NCI-H1092 (cell line): ENCODE measurements at places on chromosomes 3 and 15.

- DNase-seq: no peak
Measured at GRCh38 chr3:70431911-70432310, 119.5 kb upstream of the MDFIC2 start.

DNA sequence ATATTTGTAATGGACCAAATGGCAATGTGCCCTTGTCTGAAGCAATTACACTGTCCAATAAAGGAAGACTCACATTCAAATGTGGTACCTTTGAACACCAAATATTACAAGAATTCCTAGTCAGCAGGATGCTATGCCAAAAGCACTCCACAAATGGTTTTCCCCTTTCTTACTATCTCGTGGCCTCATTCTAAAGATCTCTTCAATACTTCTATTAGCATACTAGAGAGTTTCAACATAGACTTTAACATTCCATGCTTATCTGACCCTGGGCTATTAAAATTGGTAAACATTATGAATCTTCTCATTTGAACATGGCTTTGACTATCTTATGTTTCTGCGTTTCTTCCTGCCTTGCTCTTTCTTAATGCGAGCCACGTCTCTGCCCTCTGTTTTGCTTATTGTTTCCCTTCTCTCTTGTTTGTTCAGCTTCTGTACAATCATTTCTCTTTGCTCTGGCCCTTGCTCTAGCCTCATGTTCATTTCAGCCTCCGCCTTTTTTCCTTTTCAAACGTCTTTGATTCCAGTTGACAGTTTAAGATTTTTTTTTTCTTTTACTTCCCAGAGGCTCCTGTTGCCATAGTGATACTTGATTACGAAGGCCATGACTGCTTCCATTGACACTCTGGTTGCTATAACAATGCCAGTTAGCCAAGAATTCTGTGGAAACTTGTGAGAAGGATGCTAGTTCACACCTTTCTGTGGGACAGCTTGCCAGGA lies 49.5 kb upstream of the SLC9A9 start:
- no peak for DNase-seq

DNA sequence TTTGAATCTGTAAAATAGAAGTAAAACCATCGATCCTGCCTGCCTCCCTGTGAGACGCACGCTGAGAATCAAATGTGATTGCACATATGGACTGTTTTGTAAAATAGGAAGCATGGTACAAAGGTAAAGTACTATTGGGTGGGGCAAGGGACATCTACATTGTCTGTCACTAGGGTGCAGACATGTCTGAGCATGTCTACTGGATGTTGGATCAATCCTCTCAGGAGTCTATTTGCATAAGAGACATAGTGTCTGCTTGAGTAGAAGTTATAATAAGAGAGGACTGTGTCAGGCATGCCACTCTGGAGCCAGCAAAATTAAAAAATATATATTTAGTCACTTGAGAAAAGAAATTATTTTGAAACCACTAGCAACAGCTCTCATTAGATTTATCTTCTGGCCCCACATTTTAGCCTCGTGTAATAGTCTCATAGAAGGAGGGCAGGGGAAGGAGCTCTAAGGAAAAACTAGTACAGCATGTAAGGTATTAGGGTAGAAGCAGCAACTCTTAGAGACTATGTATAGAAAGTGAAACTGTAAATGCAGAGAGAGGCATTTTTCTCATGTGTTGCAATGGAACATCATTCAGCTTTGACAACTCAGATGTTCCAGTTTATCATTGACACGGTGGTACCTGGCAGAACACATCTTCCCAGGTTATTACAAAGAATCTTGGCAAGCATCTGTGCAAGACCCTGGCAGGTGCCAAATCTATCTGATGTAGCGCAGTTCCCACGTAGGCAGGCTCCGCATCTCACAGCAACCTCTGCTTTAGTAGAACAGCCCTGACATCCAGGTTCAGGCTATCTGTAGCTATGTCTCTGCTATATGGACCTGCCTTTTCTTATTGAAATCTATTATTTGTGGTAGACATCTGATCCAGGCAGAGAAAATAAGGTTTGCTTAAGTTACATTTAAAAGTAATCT lies 85.2 kb upstream of the CHL1 start:
- no peak for DNase-seq

- DNase-seq: no peak
Measured at GRCh38 chr3:117444175-117444574, 734.6 kb downstream of the TUSC7 start.

GRCh38 chr3:111577798-111578685 lies 17.1 kb downstream of the ZBED2 start:
- DNase-seq: no peak

- no peak for DNase-seq
Measured at GRCh38 chr15:31148297-31149087, 47.0 kb upstream of the TRPM1 start.

DNA sequence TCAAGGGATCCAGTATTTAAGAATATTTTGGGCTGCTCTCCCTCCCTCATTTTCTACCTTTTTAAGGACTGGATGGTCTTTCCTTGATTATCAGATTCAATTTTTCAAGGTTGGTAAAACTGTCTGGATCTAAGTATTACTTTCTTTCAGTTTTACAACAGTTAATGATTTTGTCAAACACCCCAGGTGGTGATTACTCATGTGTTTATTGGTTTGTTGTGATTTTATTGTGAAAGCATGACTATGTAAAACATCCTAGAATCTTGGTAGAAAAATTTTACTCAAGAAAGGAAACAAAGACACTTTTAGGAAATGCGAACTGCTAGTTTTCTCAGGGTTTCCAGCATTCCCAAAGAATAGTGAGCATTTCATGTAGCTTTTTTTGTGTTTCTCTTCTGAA lies 7.3 kb downstream of the GTF2E1 start:
- no peak for DNase-seq

DNA sequence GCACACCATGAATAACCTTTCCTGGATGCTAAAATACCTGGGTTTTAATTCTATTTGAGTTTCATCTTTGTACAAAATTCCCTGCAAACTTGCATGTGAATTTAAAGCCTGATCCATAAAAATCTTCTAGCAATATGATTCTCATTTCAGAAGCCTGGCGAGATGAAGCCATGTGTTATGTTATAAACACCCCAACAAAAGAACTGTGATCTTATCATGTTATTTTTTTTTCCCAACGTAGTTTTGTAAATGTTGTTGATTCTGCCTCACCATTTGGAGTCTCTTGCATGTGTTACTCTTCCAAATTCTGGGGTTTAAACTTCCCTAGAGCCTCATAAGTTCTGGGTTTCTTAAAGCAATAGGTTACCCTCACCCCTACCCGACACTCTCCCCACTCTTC lies 428.1 kb upstream of the DPH6 start:
- DNase-seq: no peak

DNA sequence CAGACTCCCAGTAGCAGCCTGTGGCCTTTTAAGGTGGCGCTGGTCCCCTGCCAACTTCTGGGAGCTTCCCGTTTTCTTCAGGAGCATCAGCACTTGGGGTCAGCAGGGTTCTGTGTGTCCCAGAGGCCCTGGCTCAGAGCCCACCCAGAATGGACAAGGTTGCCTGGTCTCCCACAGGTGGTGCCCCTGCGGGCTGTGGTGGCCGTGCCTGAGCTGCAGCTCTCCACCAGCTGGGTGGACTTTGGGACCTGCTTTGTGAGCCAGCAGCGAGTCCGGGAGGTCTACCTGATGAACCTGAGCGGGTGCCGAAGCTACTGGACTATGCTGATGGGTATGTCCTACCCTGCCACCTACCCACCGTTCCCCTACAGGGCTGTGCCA lies 15.5 kb downstream of the ACAA1 start:
- DNase-seq: no peak

- DNase-seq: no peak
Measured at GRCh38 chr3:2477620-2478019, 379.0 kb downstream of the CNTN4 start.

GRCh38 chr15:66164788-66165187 lies 88.8 kb downstream of the MEGF11 start:
- no peak for DNase-seq

GRCh38 chr3:33940736-33941135 lies 142.3 kb downstream of the PDCD6IP start:
- DNase-seq: no peak

GRCh38 chr3:35565048-35565447 lies 74.3 kb upstream of the ARPP21 start:
- DNase-seq: no peak

- DNase-seq: no peak
Measured at GRCh38 chr3:51063053-51063452, 322.0 kb upstream of the MANF start.

- DNase-seq: no peak
Measured at GRCh38 chr15:62896969-62897486, 145.5 kb upstream of the TPM1 start.

- DNase-seq: no peak
Measured at GRCh38 chr3:177195242-177195991, 1.9 kb downstream of the TBL1XR1 start.

DNA sequence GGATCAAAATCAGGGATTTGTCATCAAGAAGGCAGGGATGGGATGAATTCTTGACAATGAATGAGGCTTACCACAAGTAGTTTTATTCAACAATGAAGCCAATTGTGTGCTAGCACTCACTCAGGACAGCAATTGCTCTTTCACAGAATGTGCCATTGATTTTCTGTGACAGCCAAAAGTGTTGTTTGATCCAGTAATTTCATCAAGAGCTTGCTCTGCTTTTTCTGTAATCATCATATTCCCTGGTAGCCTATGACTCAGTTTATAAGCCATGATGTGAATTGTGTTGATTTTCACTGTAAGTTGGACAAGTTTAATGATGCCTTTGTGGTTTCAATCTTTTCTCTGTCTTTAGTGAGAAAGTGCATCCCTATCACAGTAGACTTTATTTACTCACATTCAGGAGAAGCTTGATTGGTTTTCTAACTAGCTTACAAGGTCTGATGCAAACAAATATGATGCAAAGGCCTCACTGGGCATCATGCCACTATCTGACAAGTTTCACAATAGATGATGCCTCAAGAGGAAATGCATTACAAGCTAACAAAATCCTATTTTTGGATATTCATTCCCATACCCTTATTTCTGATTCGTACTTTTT lies 13.6 kb upstream of the CSRNP1 start:
- DNase-seq: no peak

- no peak for DNase-seq
Measured at GRCh38 chr3:109930582-109930981, 593.2 kb upstream of the DPPA4 start.

GRCh38 chr3:36989005-36989404 lies 3.9 kb downstream of the EPM2AIP1 start:
- DNase-seq: no peak

- DNase-seq: no peak
Measured at GRCh38 chr15:78012643-78013077, 64.9 kb downstream of the TBC1D2B start.

GRCh38 chr3:71245971-71246880 lies 337.3 kb downstream of the FOXP1 start:
- no peak for DNase-seq

- DNase-seq: no peak
Measured at GRCh38 chr3:197329382-197329781, 31.0 kb upstream of the DLG1 start.

GRCh38 chr3:105527535-105527934 lies 160.8 kb downstream of the ALCAM start:
- DNase-seq: peak; percentile 33

DNA sequence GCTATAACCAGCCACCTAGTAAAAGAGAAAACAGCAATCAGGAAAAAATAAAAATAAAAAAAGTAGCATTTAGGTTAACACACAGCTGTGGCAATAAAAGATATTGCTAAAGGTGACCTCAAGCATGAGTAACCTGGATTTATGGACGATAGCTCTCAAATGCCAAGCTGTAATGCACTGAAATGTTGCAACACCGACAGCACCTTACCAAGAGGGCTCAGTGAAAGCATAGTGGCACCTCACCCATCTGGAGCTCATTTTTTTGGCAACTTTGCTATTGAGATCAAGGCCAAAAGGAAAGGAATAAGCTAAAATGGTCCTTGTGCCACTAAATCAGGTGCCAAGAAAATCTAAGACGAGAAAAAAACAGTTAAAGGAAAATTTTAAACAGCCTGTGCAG lies 2.5 kb downstream of the HACD2 start:
- no peak for DNase-seq

DNA sequence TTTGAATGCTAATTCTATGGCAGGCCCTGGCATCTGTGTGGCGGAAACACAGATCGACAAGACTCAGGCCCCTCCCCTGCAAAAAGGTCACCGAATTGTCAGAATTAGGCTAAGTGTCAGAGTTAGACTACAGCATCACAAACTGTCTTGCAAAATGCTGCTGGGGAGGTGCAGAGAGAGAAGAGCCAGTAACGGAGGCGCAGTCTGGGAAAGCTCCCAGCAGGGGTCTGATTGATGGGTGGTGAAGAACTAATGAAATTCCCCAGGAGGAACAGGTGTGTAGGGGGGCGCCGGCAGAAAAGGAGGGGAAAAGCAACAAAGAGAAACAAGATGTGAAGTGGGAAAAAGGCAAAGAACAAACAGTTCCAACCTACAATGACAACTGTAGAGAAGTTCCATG lies 72.7 kb upstream of the TAMM41 start:
- no peak for DNase-seq

- no peak for DNase-seq
Measured at GRCh38 chr3:167051421-167051820, 328.7 kb downstream of the ZBBX start.

- no peak for DNase-seq
Measured at GRCh38 chr15:73232776-73233175, 136.0 kb downstream of the HCN4 start.

GRCh38 chr3:48845170-48845569 lies 2.5 kb downstream of the PRKAR2A start:
- DNase-seq: no peak

GRCh38 chr3:144923046-144923775 lies 951.6 kb downstream of the DIPK2A start:
- DNase-seq: no peak

DNA sequence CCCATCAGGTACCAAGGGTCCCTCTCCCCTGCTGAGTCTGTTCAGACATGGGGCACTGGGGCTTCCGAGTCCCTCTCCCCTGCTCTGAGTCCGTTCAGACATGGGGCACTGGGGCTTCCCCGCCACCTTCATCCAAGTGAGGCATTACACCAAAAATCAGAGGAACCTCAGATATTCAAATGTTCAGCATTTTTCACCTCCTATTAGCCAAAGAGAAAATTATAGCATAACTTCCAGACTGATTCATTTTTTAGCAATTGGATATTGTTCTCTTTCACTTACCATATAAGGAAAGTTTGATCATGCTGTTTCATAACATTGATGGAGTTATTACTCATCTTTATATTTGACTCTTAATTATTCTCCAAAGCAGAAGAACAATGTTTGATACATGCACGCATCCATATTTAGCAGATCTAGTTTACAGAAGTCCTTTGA lies 213.9 kb downstream of the MTHFS start:
- no peak for DNase-seq

DNA sequence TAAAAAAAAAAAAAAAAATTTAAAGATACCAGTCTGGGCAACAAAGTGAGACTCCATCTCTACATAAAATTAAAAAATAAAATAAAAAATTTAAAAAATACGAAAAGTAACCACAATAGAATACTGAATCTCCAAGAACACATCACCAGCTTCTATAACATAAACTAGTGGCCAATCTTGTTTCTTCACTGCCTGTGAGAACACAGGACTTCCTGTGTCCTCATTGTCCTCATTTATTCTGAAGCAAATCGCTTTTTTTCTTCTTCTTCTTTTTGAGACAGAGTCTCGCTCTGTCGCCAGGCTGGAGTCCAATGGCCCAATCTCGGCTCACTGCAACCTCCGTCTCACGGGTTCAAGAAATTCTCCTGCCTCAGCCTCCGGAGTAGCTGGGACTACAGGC lies 28.6 kb upstream of the RAB7A start:
- no peak for DNase-seq

- DNase-seq: no peak
Measured at GRCh38 chr3:13693441-13693840, 144.5 kb downstream of the FBLN2 start.

GRCh38 chr3:112362221-112362620 lies 29.3 kb downstream of the CD200 start:
- DNase-seq: no peak
